ENCODE measurements at places on chromosomes 5 and 9. TPM values are rescaled to one million over a fixed set of nuclear protein-coding genes. Genes with fewer than 3 reads are reported as not detected.

RORB gene
- not detected for polyA plus RNA-seq

RFESD gene
- polyA plus RNA-seq, result 4.1 TPM

KLHL3 gene
- polyA plus RNA-seq, result 0.86 TPM

SMC5 gene
- polyA plus RNA-seq, result 14.3 TPM

GABRA1 gene
- polyA plus RNA-seq, result not detected

EGFL7 gene
- polyA plus RNA-seq, result not detected

CDX1 gene
- not detected for polyA plus RNA-seq

CNOT6 gene
- polyA plus RNA-seq, result 6.3 TPM

ABO gene
- not detected for polyA plus RNA-seq

TNFSF8 gene
- polyA plus RNA-seq, result 3.5 TPM

CDC23 gene
- polyA plus RNA-seq, result 16.1 TPM

SH3TC2 gene
- not detected for polyA plus RNA-seq

DMGDH gene
- 0.70 TPM for polyA plus RNA-seq

HAVCR2 gene
- 1.8 TPM for polyA plus RNA-seq

TSSK1B gene
- not detected for polyA plus RNA-seq

PCDHGA10 gene
- 0.15 TPM for polyA plus RNA-seq

SLC27A6 gene
- polyA plus RNA-seq, result not detected

SELENOP gene
- not detected for polyA plus RNA-seq

PTPRD gene
- polyA plus RNA-seq, result not detected

FASTKD3 gene
- polyA plus RNA-seq, result 11.2 TPM

ZNF618 gene
- 2.2 TPM for polyA plus RNA-seq

SPATA31C1 gene
- polyA plus RNA-seq, result not detected
